Naive thymus-derived CD8-positive, alpha-beta T cell (primary cell): ENCODE measurements at places on chromosomes 13 and 19.

GRCh38 chr19:5292822-5293611 is 47.6 kb downstream of the PTPRS start:
- DNase-seq: peak; percentile 69
- H3K27ac ChIP-seq: peak overlapping the region; percentile 73
- H3K4me3 ChIP-seq: peak overlapping the region; percentile 77
- peaks cover 10% of the 10 kb centered on the region for H3K4me1 ChIP-seq
- H3K27me3 ChIP-seq: no peaks in the 10 kb centered on the region
- no peaks in the 10 kb centered on the region for H3K36me3 ChIP-seq

DNA sequence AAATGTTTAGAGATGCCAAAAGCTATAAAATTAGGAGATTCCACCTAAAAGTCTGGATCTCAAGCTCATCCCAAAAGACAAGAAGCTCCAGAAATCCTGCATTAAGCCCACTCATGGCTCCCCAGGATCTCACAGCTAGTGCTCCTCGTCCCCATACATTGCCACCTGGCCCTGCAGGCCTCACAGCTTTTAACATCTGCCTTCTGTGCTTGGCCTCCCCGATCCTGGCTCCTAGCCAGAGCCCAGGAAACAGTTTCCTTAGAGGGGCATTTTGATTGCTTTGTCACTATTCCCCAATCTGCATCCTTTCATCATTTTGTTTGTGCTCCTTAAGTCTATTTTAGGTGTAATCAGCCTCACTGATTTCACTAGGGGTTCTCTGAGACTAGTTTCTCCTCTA is 14.5 kb upstream of the DCT start:
- H3K27me3 ChIP-seq: no peaks in the 10 kb centered on the region
- H3K4me1 ChIP-seq: no peaks in the 10 kb centered on the region
- no peak overlapping the region for H3K4me3 ChIP-seq

- H3K4me3 ChIP-seq: peak overlapping the region; percentile 98
- H3K36me3 ChIP-seq: peaks cover 9% of the 10 kb centered on the region
- peaks cover 38% of the 10 kb centered on the region for H3K4me1 ChIP-seq
Observed at GRCh38 chr19:39413272-39413910, 922 bp downstream of the PLEKHG2 start.

- no peak for DNase-seq
- H3K36me3 ChIP-seq: peaks cover 27% of the 10 kb centered on the region
- H3K27me3 ChIP-seq: no peaks in the 10 kb centered on the region
- peaks cover 6% of the 10 kb centered on the region for H3K4me1 ChIP-seq
- no peak overlapping the region for H3K27ac ChIP-seq
Observed at GRCh38 chr19:11894851-11895250, 7.3 kb downstream of the ZNF69 start.

GRCh38 chr13:20105161-20105689 is 55.6 kb downstream of the GJA3 start:
- H3K27me3 ChIP-seq: peaks cover 38% of the 10 kb centered on the region
- no peaks in the 10 kb centered on the region for H3K4me1 ChIP-seq
- no peak overlapping the region for H3K4me3 ChIP-seq

GRCh38 chr13:33971562-33971819 is 153.5 kb downstream of the RFC3 start:
- DNase-seq: no peak
- no peak overlapping the region for H3K27ac ChIP-seq
- no peaks in the 10 kb centered on the region for H3K4me1 ChIP-seq
- no peaks in the 10 kb centered on the region for H3K27me3 ChIP-seq

GRCh38 chr13:21478881-21479808 is 20.0 kb upstream of the ZDHHC20 start:
- peak; percentile 71 for DNase-seq
- H3K4me3 ChIP-seq: no peak overlapping the region
- H3K27me3 ChIP-seq: no peaks in the 10 kb centered on the region

DNA sequence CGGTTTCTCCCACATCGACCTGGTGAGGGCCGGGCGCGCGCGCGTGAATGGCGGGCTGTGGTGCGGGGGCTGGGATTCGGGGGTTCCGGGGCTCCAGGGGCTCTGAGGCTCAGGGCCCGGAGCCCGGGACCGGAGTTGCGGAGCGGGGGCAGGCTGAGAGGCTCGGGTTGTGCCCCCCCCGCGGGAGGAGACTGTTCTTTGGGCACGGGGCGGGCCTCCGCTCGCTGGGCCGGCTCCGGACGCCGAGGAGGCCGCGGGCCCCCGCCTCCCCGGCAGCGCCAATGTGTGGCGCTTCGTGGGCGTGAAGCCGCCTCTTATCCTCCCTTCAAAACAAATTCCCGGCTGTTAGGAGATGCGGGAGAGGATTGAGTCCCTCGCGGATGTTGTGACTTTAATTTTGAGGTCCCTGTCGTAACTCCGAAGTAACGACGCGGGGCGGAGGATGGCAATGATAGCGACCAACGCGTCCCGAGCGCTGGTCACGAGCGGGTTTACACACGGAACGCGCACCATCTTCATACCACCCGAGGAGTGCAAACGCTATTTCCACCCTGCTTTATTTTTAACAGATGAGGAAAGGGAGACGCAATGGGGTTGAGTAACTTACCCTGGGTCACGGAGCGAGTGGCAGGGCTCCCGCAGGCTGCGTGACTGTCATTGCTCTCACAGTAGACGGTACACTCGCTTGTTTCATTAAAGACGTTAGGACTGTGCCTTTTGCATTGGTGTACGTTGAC is 536 bp downstream of the UBA2 start:
- H3K27ac ChIP-seq: peak overlapping the region; percentile 98
- DNase-seq: no peak
- H3K4me1 ChIP-seq: peaks cover 11% of the 10 kb centered on the region
- no peaks in the 10 kb centered on the region for H3K27me3 ChIP-seq

DNA sequence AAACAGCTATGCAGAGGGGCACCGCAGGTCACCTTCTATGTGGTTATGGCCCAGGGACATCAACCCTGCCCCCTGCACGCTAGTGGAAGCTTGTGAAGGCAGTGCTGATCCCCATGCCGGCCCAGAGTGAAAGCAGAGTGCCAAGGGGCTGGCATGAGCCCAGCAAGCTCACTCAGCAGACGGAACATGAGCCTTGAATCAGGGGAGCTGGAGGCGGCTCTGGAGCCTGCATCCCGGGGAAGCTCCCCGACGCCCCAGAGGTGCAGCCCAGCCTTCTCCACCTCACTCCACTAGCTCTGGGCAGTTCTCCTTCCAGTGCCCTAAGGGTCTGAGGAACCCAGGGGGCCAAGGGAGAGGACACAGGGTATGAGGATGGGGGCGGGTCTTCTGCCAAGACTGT is 19.0 kb upstream of the ISYNA1 start:
- no peak overlapping the region for H3K4me3 ChIP-seq
- H3K27me3 ChIP-seq: no peaks in the 10 kb centered on the region
- DNase-seq: no peak
- peaks cover 7% of the 10 kb centered on the region for H3K4me1 ChIP-seq
- H3K36me3 ChIP-seq: peaks cover 3% of the 10 kb centered on the region

DNA sequence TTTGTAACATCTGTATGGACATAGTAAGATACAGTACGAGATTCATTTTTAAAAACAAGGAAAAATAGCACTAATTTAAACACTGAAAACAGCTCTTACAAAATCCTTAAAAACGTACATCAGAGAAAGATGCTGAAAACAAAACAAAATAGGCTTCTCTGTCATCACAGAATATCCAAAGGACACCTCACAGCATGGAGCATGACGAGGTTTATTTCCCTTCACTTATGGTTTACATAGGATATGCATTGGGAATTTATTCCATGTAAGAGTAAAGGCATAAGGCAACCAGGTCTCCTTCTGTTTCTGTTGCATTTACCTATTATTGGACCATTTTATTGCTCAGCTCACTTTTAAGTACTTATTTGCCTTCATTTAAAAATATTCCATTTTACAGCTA is 3.0 kb downstream of the KCTD12 start:
- H3K27ac ChIP-seq: no peak overlapping the region
- no peaks in the 10 kb centered on the region for H3K27me3 ChIP-seq
- DNase-seq: no peak
- H3K4me3 ChIP-seq: no peak overlapping the region
- no peaks in the 10 kb centered on the region for H3K36me3 ChIP-seq

DNA sequence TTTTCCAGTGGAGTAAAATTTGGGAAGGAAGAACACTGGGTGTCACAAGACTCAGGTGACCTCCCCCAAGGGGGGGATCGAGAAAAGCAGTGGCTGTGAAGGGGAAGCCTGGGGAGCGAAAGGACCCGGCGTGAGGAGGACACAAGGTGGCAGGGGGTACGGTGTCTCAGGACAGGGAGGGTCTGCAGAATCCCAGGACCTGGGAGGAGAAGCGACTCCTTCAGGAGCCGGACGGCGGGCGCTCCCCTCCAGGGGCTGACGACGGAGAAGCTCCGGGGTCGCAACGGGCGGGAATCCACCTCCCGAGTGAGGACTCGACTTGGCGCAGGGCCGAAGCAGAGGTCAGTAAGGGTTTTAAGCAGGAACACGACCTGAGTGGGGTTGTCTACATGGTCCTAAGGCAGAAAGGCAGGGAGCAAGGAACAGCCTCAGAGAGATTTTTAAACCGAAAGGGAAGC is 529 bp downstream of the ZNF836 start:
- peaks cover 31% of the 10 kb centered on the region for H3K4me1 ChIP-seq
- no peak for DNase-seq
- peak overlapping the region; percentile 96 for H3K27ac ChIP-seq
- no peaks in the 10 kb centered on the region for H3K27me3 ChIP-seq
- H3K36me3 ChIP-seq: peaks cover 41% of the 10 kb centered on the region
- peak overlapping the region; percentile 98 for H3K4me3 ChIP-seq

DNA sequence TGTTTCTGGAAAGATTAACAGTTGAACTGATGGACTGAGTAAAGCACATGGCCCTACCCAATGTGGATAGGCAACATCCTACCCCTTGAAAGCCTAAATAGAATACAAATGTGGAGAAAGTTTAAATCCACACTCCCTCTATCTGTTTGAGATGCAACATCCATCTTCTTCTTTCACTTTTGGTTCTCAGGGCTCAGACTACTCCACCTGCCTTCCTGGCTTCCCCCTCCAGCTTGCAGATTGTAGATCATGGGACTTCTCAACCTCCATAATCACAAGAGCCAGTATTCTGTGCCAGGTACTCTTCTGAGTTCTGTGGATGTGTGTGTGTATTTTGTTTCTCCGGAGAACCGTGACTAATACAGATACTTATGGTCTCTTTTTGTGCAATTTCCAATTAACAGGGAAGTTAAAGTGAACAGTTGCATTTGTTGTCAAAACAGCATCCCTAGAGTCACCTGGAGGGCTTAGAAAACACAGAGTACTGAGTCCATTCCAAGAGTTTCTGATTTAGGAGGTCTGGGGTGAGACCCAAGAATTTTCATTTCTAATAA is 590.3 kb upstream of the MIR17HG start:
- no peaks in the 10 kb centered on the region for H3K36me3 ChIP-seq
- no peak overlapping the region for H3K4me3 ChIP-seq
- no peak overlapping the region for H3K27ac ChIP-seq
- DNase-seq: no peak
- no peaks in the 10 kb centered on the region for H3K4me1 ChIP-seq
- no peaks in the 10 kb centered on the region for H3K27me3 ChIP-seq

GRCh38 chr13:111046590-111047141 is 68.4 kb upstream of the ARHGEF7 start:
- H3K27ac ChIP-seq: no peak overlapping the region
- H3K4me3 ChIP-seq: no peak overlapping the region
- H3K36me3 ChIP-seq: no peaks in the 10 kb centered on the region
- peaks cover 11% of the 10 kb centered on the region for H3K27me3 ChIP-seq
- H3K4me1 ChIP-seq: no peaks in the 10 kb centered on the region
- DNase-seq: no peak

- H3K27me3 ChIP-seq: peaks cover 22% of the 10 kb centered on the region
- no peak overlapping the region for H3K4me3 ChIP-seq
- H3K36me3 ChIP-seq: no peaks in the 10 kb centered on the region
- H3K4me1 ChIP-seq: no peaks in the 10 kb centered on the region
Observed at GRCh38 chr13:33144358-33144784, 128.1 kb downstream of the KL start.

GRCh38 chr13:113660066-113660465 is 2.1 kb upstream of the ATP4B start:
- no peaks in the 10 kb centered on the region for H3K36me3 ChIP-seq
- H3K27me3 ChIP-seq: no peaks in the 10 kb centered on the region
- no peak overlapping the region for H3K4me3 ChIP-seq
- H3K4me1 ChIP-seq: no peaks in the 10 kb centered on the region
- no peak for DNase-seq
- no peak overlapping the region for H3K27ac ChIP-seq

- H3K27ac ChIP-seq: no peak overlapping the region
- peaks cover 4% of the 10 kb centered on the region for H3K4me1 ChIP-seq
- DNase-seq: no peak
- H3K36me3 ChIP-seq: no peaks in the 10 kb centered on the region
- no peaks in the 10 kb centered on the region for H3K27me3 ChIP-seq
- H3K4me3 ChIP-seq: no peak overlapping the region
Observed at GRCh38 chr19:10135551-10136334, 16.0 kb upstream of the EIF3G start.

- DNase-seq: peak; percentile 86
- no peak overlapping the region for H3K27ac ChIP-seq
- H3K36me3 ChIP-seq: no peaks in the 10 kb centered on the region
- H3K27me3 ChIP-seq: no peaks in the 10 kb centered on the region
- H3K4me3 ChIP-seq: no peak overlapping the region
Observed at GRCh38 chr13:45119469-45119990, 780 bp upstream of the GTF2F2 start.

GRCh38 chr19:49780861-49781260 is 14.1 kb downstream of the AP2A1 start:
- DNase-seq: no peak
- no peaks in the 10 kb centered on the region for H3K27me3 ChIP-seq
- peak overlapping the region; percentile 43 for H3K27ac ChIP-seq
- H3K4me1 ChIP-seq: peaks cover 23% of the 10 kb centered on the region
- no peak overlapping the region for H3K4me3 ChIP-seq

- H3K27ac ChIP-seq: no peak overlapping the region
- H3K36me3 ChIP-seq: peaks cover 5% of the 10 kb centered on the region
- peaks cover 6% of the 10 kb centered on the region for H3K4me1 ChIP-seq
- no peak overlapping the region for H3K4me3 ChIP-seq
- H3K27me3 ChIP-seq: peaks cover 45% of the 10 kb centered on the region
Observed at GRCh38 chr19:15588265-15588664, 26.8 kb upstream of the CYP4F8 start.

DNA sequence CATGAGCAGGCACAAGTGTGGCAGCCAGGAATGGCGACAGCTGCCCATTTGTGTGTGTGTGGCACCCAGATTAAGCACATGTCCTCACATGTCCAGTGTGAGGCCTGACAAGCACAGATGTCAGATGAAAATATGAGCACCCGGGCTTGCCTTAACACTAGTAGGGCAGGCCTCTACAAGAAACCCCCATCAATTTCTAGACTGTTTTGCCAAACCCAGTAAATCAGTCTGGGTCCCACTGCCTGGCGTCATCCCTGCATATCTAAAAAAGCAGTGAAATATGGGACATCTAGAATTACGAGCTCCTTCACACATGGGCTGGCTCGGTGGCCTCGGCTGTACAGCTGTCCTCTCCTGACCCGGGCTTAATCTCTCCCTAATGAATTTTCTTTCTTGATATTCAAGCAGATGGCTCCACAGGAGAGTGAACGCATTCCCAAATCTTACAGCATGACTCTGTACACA is 432.7 kb downstream of the FOXO1 start:
- H3K4me3 ChIP-seq: no peak overlapping the region
- H3K4me1 ChIP-seq: peaks cover 45% of the 10 kb centered on the region
- H3K27me3 ChIP-seq: no peaks in the 10 kb centered on the region
- no peaks in the 10 kb centered on the region for H3K36me3 ChIP-seq
